ENCODE measurements at places on chromosomes 1 and 21.

DNA sequence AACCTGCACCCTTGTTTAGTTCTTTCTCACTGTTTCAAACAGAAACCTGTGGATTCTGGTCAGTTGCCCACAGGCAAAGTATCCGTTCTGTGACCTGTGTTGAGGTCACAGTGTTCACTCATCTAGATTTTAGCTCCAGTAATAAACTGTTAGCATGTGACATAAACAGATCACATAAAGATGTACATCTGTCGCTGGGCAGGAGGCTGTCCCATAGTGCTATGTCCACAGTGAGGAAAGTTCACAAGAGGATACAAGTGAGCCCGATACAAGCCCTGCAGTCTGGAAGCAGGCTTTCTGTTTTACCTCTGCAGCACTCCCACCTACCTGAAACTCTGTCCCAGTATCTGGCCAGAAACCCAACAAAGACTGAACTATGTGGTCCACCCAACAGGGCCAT is 28.4 kb downstream of the LMX1A start:
- no peak for DNase-seq

DNA sequence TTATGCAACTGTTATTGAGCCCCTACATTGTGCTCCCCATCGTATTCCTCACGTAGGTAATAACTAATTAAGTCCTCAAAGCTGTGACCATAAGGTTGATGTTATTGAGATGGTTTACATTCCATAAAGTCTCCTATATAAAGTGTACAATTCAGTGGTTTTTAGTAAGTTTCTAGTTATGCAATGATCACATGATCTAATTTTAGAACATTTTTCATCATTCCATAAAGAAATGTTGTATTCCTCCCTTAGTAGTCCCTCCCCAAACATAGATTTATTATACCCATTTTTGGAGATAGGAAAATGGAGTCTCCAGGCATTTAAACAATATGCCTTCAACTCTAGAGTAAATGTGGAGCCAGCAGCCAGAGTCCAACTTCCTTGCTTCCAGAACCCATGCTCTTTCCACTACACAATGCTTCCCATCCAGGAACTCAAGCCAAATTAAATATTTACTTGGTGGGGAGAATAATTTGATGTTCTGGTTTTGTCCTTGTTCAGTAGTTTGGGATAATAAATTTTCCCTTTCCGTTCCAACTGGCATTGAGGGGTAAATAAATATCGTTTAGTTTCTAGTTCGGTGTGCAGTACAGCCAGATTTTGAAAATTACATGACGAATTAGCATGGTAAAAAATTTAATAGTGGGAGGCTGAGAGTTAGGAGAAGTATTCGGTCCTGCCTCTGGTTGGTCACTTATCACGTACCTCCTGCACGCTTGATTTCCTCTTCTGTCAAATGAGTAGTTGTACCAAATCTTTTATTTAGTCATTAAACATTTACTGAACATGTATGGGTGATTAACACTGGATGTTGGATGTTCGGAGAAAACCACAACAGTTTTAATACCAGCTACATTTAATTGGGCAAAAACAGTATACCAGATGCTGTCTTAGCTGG is 66.3 kb downstream of the CACHD1 start:
- DNase-seq: no peak

GRCh38 chr21:43719748-43720538 is 1.0 kb downstream of the PDXK start:
- DNase-seq: no peak

DNA sequence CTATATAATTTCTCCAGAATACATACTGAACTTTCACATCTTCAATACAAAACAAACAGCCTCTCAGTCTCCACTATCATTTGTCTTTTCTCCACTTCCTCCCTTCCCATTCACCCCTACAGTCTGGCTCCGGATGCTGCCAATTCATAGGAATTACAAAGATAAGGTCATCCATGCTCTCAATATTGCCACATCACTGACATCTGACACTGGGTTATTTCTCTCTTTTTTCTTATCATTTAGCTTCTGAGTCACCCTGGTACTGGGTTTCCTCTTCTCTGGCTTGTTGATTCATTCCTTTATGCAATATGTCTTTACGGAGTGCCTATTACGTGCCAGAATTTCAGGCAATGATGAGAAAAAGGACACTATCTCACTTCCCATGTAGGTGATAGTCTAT is 3.1 kb upstream of the SH3BP5L start:
- no peak for DNase-seq

GRCh38 chr1:200969726-200970561 is 53.6 kb downstream of the KIF21B start:
- DNase-seq: no peak

- DNase-seq: no peak
These were observed 744 bp downstream of the ZNF670 start for GRCh38 chr1:247077876-247078257.

DNA sequence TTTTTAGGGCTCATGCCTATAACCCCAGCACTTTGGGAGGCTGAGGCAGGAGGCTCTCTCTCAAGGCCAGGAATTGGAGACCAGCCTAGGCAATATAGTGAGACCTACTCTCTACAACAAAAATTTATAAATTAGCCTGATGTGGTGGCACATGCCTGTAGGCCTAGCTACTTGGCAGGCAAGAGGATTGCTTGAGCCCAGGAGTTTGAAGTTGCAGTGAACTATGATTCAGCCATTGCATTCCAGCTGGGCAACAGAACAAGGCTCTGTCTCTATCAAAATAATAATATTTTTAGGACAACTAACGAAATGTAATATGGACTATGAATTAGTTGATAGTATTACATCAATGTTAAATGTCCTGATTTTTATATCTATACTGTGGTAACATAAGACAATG is 68.8 kb upstream of the ARID1A start:
- no peak for DNase-seq

All from activated CD4-positive, CD25-positive, alpha-beta regulatory T cell (primary cell).